ENCODE measurements at places on chromosomes 2 and 18.

DNA sequence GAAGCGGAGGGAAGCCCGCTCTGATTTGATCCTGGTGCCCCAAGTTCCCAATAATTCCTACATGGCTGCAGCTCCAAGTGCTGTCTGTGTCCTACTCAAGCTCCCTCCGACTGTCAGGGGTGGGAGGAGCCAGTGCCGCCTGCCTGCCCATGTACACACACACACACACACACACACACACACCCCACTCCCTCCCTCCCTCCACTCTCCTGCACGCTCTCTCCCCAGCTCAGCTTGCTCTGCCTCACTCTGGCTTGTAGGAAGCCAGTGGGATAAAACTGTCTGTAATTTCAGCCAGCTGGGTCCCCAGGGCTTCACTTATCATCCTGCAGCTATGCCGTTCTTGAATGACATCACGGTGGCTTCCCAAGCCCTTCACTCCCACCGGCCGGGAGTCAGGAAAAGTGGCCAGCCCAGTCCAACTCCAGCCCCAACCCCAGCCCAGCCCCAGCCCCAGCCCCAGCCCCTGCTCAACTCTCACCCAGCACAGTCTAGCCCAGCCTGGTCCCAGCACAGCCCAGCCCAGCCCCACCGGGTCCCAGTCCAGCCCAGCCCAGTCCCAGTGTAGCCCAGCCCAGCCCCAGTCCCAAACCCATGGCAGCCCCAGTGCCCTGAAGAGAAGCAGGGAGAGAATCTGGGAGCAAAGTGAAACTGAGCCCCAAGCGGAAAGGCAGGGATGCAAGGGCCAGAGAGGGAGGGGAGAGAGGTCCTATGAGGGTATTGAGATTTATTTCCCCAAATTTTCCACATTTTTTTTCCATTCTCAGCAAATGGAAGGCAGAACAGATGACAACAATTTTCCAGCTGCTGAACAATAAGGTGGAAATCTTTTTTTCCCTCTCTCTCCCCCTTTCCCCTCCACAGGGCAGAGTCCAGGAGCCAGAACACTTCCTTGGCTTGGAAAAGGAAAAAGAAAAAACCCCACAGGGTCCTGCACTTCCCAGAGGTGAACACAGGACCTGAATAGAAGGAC lies 144.0 kb downstream of the TNS1 start:
- H3K27me3 ChIP-seq = no peaks in the 10 kb centered on the region
- H3K27ac ChIP-seq = peak overlapping the region; percentile 34
- no peaks in the 10 kb centered on the region for H3K36me3 ChIP-seq
- H3K4me1 ChIP-seq = no peaks in the 10 kb centered on the region

DNA sequence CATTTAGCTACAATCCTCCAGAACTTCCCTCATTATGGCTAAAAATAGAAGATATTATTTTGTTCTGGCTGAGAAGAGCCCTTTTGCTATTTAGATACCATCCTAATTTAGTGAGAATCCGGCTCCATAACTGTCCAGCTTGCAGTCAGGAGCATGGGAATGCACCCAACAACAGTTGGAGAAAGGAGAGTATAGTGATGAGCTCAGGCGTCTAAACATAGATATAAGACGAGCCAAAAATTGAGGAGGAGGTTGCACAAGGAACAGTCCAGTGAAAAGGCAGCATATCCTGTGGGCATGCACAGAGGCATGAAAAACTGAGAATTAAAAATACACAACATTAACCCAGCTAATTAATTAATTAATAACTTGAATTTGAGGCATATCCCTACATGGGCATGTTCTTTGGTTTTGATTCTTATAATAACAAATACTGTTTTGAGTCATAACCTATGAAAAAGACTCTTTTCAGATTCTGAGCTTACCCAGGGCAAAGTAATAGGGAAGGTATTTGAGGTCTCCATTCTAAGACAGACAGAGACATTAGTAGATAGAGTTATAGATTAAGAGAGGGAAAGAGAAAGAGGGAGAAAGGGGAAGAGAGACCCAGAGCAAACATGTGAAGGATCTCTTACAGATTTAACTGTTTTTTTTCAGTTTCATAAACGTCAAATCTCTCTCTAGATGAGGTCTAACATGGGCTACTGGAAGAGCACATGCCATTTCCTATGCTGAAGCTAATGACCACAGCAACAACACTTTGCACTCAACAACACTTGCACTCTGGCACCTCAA lies 311.2 kb downstream of the OSR1 start:
- H3K4me1 ChIP-seq = no peaks in the 10 kb centered on the region
- H3K27me3 ChIP-seq = no peaks in the 10 kb centered on the region
- H3K27ac ChIP-seq = no peak overlapping the region
- H3K36me3 ChIP-seq = no peaks in the 10 kb centered on the region
- no peak for DNase-seq
- no peak overlapping the region for H3K4me3 ChIP-seq

DNA sequence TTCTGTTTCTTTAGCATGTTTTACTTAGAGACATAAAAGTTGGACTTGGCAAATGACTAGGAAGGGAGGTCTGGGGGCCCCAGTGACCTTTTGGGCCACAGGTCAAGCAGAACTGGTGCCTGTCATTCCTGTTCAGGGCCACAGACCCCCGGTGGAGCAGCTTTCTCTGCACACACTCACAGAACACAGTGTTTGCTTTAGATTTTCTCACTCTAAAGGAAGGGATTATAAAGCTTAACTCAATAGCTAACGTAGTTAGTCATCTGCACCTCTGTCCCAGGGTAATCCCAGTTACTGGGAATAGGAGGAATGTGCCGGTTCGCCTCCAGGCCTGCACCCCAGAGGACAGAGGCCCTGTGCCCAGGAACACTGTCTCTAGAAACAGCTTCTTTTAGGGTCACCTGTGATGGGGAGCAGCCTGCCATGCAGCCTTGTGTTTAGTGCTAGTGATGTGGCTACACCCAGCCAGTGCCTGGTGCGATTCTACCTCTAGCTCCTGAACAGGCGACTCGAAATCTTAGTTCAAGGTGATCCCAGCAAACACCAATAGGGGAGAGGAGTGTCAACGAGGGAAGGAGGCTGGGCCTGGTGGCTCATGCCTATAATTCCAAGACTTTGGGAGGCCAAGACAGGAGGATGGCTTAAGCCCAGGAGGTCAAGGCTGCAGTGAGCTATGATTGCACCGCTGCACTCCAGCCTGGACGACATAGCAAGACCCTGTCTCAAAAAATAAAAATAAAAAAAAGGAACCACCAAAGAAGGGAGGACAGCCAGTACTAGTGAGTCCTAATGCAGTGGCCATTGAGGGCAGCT lies 11.6 kb downstream of the SPATA3 start:
- no peak overlapping the region for H3K4me3 ChIP-seq
- no peaks in the 10 kb centered on the region for H3K36me3 ChIP-seq
- H3K4me1 ChIP-seq = no peaks in the 10 kb centered on the region
- H3K27ac ChIP-seq = no peak overlapping the region

DNA sequence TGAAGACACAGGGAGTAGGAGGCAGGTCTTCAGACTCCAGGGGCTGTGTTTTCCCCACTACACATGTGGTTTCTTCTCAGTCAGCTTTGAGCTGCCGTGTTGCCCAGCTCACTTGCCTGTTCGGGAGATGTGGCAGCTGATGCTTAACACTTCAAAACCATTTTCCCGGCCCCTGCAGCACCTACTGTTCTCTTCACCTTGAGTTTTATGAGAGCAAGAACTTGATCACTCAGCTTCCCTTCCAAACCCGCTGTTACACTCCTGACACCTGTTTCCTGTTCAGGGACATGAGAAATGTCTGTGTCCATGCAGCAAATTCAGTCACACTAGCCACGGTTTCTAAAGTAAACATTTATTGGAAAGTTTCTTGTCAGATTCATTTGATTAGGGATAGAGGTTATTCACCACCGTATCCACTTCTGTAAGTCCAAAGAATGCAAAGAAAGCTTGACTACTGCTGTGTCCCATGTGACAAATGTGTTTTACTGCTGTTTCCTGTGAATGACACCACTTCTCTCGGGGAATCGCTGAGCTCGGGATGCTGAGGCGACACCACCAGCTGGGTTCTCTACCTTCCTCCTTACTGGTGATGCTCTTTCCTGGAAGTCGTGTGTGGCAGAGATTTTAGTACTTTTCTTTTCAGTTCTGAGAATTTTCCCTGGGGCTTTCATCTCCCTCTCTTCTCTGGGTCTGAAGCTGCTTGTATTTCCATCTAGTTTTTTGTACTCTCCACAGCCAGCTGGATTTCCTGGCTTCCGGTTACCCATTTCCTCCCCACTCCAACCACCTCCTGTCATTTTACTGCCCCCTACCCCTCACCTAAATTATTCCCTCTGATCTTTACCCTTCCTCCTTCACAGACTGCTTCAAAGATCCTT lies 91.7 kb downstream of the KLF7 start:
- no peak overlapping the region for H3K4me3 ChIP-seq
- no peak overlapping the region for H3K27ac ChIP-seq
- H3K27me3 ChIP-seq = no peaks in the 10 kb centered on the region
- no peak for DNase-seq
- H3K36me3 ChIP-seq = no peaks in the 10 kb centered on the region

DNA sequence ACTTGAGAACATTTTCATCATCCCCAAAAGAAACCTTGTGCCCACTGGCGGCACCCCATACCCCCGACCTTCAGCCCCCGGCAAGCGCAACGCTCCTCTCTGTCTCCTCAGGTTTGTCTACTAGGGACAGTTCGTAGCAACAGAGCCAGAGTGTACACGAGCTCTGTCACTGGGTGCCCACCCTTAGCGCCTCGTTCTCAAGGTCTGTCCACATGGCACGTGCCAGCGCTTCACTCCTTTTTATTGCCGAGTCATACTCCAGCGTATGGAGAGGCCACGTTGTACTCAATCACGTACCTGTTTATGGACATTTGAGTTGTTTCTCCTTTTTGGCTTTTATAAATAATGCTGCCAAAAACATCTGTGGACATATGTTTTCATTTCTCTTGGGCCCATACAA lies 30.3 kb upstream of the GPC1 start:
- no peaks in the 10 kb centered on the region for H3K4me1 ChIP-seq
- H3K36me3 ChIP-seq = no peaks in the 10 kb centered on the region
- H3K4me3 ChIP-seq = no peak overlapping the region

DNA sequence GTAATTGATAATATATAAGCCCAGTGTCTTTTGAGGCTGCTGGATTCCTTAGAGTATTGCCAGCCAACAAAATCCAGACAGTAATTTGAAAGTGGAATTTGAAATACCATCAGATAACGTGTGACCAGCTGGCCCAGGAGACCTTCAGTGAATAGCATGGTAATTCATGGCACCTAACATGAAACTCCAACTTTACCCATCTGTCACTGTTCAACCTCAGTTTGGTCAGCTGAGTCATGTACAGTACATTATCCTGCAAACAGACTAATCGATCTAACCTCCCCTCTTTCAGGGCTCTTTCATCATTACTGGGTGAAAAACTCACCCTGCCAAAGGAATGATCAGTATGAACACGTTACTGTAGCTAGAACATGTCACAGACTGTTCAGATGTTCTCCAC lies 230.6 kb downstream of the DOK6 start:
- H3K4me3 ChIP-seq = no peak overlapping the region
- no peak overlapping the region for H3K27ac ChIP-seq
- no peak for DNase-seq
- no peaks in the 10 kb centered on the region for H3K36me3 ChIP-seq
- no peaks in the 10 kb centered on the region for H3K4me1 ChIP-seq
- H3K27me3 ChIP-seq = no peaks in the 10 kb centered on the region

GRCh38 chr2:212845941-212846340 lies 305.5 kb downstream of the IKZF2 start:
- H3K27ac ChIP-seq = no peak overlapping the region
- no peaks in the 10 kb centered on the region for H3K4me1 ChIP-seq
- H3K27me3 ChIP-seq = no peaks in the 10 kb centered on the region
- no peak overlapping the region for H3K4me3 ChIP-seq

- H3K27me3 ChIP-seq = no peaks in the 10 kb centered on the region
- no peak for DNase-seq
- peak overlapping the region; percentile 98 for H3K27ac ChIP-seq
- H3K4me3 ChIP-seq = no peak overlapping the region
Observed at GRCh38 chr2:38598200-38598990, 4.3 kb downstream of the HNRNPLL start.

DNA sequence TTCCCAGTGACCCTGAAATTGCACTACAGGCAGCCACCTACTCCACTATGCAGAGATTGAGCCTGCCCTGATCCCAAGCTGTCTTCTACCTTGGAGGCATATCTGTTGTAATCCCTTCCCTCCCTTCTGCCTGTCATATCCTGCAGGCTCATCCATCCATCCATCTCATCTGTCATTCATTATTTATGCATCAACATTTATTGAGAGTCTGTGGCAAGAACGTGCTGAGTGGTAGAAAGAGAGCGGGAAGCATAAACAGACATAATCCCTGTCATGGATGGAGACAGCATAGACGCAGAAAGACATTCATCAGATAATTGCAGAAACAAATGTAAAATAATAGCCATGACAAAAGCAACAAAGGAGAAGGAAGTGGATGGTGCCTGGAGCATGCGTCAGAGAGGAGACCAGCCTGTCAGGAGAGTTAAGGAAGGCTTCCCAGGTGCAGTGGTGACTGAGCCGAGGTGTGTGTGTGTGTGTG lies 110.7 kb upstream of the STPG4 start:
- H3K27me3 ChIP-seq = no peaks in the 10 kb centered on the region
- peak; percentile 26 for DNase-seq
- H3K27ac ChIP-seq = no peak overlapping the region
- no peaks in the 10 kb centered on the region for H3K36me3 ChIP-seq

DNA sequence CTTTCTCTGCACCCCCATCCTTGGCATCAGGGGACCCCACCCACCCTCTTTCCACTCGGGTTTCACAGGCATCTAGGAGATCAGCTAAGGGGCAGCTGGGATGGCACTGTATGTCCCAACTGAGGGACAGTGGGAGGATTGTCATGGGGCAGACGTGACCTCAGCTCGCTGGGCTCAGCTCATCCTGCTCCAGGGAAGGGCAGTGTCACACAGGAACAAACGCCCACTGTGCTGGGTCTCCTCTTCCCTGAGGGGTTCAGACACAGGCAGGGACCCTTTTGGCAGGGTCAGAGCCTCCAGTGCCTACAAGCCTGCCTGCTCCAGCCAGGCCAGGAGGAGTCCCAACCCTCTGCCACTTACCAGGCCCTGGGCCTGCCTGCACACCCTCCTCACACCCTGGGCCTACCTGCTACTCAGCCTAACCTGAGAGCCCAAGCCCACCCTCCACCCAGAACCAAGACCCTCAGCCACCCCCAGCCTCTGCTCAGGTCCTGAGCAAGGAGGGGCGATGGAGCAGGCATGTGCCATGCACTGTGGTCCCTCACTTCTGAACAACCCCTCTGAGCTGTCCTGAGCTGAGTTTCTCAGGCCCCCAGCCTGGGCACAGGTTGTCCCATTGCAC lies 68.2 kb downstream of the HS1BP3 start:
- no peaks in the 10 kb centered on the region for H3K27me3 ChIP-seq
- H3K36me3 ChIP-seq = no peaks in the 10 kb centered on the region
- no peak overlapping the region for H3K27ac ChIP-seq
- no peak overlapping the region for H3K4me3 ChIP-seq

DNA sequence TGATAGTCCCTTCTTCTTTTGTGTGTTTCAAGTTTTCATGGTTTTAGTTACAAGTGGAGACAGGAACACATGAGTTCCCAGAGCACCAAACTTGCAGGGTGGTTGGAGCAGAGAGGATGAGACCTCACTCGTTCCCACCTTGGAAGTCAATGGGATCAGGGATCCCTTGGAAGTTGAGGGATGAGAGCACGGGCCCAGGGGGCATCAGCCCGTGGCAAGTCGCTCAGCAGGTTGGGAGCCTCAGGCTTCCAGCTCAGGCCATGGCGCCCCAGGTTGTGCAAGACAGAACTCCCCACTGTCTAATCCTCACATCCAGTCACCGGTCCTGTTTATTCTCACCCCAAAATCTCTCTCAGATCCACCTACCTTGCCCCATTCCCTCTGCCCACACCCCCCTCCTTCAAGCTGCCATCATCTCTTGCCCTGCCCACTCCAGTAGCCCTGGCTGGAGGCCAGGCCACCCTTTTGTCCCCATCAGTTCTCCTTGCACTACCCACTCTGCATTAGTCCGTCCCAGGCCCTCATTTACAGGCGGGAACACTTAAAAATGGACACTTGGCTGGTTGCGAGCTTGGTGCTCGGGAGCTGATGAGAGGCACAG lies 37.6 kb upstream of the FOSL2 start:
- H3K36me3 ChIP-seq = no peaks in the 10 kb centered on the region

Data from prostate gland (tissue), 2 donors.